Amygdala (tissue), 56 donors: ENCODE measurements at places on chromosomes 2 and 18.

DNA sequence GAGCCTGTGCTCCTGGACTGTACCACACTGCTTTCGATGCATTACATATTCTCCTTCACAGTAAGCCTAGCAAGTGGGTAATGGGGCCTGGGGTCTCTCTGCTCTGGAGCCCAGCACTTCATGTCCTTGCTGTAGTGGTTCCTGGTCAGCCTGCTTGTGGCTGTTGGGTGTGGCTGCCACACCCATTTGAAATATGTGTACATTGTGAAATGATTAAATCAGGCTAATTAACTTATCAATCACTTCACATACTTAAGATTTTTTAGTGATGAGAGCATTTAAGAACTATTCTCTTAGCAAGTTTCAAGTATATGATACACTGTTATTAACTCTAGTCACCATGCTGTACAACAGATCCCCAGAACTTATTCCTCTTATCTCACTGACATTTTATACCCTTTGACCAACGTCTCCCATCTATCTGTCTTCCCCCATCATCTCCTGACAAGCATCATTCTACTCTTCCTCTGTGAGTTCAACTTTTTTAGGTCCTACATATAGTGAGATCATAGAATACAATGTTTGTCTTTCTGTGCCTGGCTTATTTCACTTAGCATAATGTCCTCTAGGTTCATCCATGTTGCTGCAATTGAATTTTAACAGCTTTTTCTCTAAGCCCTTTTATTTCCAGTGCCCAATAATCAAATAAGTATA, 92.1 kb downstream of the LYPD6 start:
- no peak for DNase-seq

DNA sequence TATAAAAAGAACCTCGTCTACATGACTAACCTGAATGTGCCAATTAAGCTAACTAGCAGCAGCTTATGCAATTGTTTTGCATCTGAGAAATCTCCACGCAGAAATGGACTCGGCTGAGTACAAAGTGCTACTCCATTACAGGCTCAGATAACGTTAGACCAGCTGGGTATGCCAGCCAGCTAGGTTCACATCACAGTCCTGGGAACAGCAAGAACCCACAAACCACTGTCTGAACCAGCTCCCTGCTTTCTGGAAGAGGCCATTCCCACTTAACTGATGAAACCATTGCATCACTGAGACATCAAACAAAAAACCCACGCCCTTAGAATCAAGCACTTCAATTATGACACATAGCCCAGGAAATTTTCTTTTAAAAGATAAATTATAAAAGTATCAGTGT, 202.7 kb downstream of the CYRIA start:
- DNase-seq, result no peak

GRCh38 chr2:127376257-127376656, 11.5 kb downstream of the MAP3K2 start:
- no peak for DNase-seq

DNA sequence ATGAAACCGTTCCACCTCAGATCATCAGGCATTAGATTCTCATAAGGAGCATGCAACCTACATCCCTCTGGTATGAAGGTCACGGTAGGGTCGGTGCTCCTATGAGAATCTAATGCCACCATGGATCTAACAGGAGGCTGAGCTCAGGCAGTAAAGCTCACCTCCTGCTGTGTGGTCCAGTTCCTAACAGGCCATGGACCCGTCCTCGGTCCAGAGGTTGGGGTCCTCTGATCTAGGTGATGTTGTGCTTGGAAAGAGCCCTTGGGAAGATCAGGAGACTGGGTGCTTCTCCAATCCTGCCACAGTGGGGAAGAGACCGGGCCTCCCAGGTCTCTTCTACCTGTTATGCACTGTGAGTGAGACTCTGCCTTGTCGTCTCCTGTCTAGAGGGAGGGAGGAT, 104.6 kb downstream of the ACKR3 start:
- no peak for DNase-seq

DNA sequence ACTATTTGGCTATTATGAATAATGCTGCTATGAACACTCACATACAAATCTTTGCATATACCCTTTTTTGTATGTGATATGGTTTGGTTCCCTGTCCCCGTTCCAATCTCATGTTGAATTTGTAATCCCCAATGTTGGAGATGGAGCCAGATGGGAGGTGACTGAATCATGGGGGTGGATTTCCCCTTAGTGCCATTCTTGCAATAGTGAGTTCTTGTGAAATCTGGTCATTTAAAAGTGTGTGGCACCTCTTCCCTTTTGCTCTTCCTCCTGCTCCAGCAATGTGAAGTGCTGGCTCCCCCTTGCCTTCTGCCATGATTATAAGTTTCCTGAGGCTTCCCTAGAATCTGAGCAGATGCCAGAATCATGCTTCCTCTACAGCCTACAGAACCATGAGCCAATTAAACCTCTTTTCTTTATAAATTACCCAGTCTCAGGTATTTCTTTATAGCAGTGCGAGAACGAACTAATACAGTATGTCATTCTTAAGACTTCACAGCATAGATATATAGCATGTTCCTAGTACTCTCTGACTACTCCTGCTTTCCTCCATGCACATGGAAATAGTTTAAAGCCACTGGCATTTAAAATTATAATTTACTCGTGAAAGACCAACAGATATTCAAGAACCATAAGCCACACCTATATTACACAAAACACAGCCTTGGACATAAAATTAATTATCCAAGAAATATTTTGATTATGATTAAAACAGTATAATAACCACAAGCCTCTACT, 75.2 kb downstream of the COBLL1 start:
- no peak for DNase-seq
